Suppressor macrophage treated with lipopolysaccharide for 1 hour (primary cell): ENCODE measurements at places on chromosomes 16 and 17.

GRCh38 chr16:4275861-4276260 is 3.0 kb upstream of the TFAP4 start:
- no peak for DNase-seq

GRCh38 chr16:74083541-74083940 is 213.1 kb upstream of the PSMD7 start:
- no peak for DNase-seq

DNA sequence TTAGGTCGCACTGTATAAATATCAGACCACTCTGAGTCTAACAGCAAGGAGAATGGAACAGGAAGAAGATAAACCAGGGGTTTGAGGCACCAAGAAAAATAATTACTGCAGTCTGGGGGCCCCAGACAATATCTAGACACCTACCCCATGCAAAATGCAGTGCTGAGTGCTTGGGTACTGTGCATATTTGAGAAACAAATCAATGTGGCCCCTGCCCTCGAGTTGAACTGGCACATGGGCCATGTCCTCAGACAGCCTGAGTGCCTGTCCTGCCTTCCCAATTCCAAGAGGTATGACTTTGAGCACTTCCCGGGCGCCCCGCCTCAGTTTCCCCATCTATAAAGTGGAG is 6.2 kb upstream of the CIITA start:
- no peak for DNase-seq

- DNase-seq = peak; percentile 63
Measured at GRCh38 chr17:74190154-74190553, 13.3 kb upstream of the RPL38 start.

DNA sequence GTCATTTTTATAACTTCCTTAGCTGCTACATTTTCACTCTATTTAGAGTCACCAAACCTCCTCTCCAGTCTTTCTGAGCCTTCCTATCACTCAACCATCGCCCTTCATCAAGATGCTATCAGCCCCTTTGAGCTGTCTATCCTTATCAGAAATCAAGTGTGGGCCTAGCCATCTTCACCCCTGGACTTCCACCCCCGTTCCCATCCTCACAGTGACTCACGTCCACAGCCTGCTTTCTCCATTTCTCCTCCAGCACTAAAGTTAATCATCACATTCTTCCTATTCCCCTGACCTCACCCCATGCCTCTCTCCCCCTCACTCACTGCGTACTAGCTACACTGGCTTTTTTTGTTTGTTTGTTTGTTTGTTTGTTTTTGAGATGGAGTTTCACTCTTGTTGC is 2.4 kb upstream of the TEKT3 start:
- DNase-seq = no peak

DNA sequence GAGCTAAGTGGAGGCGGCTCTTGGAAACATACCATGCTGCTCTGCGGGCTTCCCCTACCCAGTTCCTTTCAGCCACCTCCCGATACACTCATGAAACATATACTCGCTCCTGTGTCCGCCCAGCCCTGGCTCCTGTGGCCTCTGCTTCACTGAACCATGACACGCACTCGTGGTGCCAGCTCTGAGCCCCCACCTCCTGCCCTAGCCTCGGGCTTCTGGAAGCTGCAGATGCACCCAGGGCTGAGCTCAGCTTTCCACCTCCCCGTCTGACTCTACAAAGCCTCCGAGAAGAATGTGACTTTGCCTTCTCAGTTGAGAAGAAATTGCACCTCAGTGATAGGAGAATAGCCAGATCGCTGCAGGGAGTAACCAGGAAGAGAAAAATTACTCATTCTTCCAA is 11.0 kb downstream of the CALB2 start:
- DNase-seq = no peak

DNA sequence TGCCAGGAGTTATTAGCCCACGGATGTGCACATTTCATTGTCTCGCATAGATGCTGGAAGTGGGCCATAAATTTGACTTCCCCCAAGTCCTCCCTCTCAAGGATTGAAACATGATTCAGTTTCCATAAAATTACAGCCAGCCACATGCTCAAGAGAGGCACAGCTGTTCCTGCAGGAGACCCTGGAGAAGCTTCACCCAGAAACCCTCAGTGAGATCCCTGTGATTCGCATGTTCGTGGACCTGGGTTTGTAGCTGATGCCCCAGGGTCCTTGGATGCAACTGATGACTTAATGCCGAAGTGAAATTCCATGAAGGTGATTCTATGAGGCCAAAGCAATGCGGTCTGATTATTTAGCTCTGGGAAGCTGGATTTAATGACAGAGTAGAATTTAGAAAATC is 24.7 kb upstream of the AQP8 start:
- no peak for DNase-seq

DNA sequence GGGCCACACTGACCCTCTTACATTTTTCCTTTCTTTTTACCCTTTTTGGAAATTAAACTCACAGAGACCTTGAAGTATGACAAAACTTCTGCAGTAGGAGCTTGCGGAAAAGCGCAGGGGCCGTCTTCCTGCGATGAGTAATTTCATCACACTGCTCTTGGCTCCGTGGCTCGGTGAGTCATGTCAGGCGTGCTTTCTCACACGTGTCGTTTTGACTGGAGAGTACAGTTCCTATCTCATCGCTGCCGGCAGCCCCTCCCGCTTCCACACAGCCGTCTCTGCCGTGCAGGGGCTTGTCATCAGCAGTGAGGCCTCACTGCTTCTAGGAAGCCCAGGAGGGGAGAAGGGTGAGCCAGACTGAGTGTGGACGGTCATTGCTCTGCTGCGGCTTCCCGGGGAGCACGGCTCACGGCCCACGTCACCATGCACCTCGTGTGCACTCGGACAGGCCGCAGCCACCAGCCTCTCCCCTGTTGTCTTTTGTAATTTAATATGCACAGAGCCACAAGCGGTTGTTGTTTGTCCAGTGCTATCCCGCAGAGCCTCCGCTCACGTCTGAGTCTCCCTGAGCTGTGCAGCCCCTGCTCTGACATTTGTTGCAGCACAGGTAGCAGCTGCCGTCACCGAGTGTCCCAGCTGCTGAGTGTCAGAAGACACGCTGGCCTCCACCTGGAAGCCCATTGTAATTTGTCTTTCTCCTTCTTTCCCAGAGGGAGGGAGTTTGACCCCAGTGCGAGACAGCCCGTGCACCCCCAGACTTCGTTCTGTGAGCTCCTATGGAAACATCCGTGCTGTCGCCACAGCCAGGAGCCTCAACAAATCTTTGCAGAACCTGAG is 99.4 kb upstream of the CHMP6 start:
- peak; percentile 93 for DNase-seq

DNA sequence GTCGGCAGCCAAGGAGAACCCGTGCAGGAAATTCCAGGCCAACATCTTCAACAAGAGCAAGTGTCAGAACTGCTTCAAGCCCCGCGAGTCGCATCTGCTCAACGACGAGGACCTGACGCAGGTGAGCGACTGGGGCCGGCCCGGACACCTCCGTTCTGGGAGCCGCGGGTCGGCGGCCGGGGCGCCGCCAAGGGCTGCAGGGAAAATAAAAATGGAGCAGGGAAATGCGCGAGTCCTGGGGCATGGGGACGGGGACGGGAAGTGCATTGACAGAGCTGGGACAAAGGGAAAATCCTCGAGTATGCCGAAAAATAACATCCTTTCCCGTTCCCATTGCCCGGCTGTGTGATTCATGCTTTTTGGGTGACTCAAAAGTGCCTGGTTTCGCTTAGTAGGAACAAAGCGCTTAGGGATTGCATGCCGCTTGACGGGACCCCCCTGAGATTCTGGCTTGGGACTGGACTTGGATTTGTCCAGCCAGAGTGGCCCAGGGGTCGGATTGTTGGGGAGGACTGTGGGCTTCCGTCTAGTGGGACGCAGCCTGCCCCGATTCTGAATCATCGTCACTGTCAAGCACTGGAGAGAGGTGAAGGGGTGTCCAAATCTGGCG is 699 bp downstream of the MPRIP start:
- DNase-seq = peak; percentile 83

DNA sequence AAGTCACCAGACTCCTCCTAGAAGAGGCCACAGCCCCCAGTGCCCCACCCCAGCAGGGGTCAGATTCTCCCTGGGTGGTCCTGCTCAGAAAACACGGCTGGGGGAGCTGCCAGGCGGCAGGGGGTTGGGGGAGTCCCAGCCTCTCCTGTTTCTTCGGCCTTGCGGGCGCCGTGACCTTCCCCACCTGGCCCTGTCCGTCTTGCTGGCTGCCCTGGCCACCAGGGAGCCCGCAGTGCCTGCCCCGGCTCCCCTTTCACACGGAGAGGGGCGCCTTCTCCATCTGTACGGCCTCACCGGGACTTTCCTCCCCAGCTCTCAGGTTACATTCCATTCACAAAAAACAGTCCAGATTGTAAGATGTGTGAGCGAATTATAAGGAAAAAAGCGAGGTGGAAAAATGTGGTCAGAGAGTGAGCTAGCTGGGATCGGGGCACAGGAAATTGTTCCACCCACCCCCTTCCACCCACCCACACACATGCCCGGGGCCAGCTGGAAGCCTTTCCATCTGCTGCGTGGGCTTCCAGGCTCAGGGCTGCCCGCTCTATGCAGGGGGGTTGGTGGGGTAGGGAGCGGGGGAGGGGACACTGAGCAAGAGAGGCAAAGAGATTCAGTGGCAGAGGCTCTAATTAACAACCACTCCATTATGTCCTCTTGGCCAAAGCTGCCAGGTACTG is 14.6 kb upstream of the CIBAR2 start:
- peak; percentile 84 for DNase-seq

GRCh38 chr16:16146380-16147315 is 76.6 kb downstream of the ABCC6 start:
- no peak for DNase-seq

- no peak for DNase-seq
Measured at GRCh38 chr16:86512301-86512859, 2.1 kb downstream of the FOXF1 start.

- peak; percentile 35 for DNase-seq
Measured at GRCh38 chr16:381012-381788, 578 bp downstream of the PGAP6 start.

DNA sequence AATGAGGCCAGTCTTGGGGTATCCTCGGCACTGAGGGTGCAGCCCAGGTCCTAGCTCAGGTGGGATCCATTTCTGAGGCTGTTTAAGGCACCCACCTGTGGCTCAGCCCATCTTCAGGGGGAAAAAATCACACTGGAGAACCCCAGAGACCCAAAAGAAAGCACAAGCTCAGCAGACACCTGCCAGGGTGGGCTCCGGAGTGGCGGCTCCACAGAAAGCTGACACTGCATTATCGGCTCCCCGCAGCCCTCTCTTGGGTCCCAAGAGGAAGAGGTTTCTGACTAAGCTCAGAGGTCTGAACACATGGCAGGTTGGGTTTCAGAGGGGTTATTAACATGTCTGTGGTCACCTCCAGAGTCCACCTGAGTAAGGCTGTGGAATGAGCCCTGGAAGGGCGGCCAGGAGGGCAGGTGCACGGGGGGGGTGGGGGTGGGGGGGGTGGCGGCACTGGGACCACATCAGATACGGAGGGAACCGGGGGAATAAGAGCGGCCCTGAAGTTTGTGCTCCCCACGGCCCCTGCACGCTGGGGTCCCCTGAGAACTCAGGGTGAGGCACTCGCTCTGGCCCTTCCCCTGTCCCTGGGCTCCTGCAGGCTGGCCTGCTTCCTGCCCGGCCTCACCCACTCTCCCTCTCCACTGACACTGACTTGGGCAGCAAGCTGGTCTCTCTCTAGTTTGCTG is 79.5 kb downstream of the TIMM22 start:
- DNase-seq = no peak

GRCh38 chr16:71474864-71475263 is 12.8 kb upstream of the ZNF23 start:
- no peak for DNase-seq

- DNase-seq = no peak
Measured at GRCh38 chr16:687499-687898, 2.7 kb downstream of the WDR24 start.

GRCh38 chr16:9415545-9415944 is 324.1 kb downstream of the HAPSTR1 start:
- DNase-seq = no peak

GRCh38 chr16:56192986-56193945 is 2.0 kb downstream of the GNAO1 start:
- no peak for DNase-seq

GRCh38 chr16:56672761-56673536 is 3.3 kb downstream of the MT1H start:
- no peak for DNase-seq

DNA sequence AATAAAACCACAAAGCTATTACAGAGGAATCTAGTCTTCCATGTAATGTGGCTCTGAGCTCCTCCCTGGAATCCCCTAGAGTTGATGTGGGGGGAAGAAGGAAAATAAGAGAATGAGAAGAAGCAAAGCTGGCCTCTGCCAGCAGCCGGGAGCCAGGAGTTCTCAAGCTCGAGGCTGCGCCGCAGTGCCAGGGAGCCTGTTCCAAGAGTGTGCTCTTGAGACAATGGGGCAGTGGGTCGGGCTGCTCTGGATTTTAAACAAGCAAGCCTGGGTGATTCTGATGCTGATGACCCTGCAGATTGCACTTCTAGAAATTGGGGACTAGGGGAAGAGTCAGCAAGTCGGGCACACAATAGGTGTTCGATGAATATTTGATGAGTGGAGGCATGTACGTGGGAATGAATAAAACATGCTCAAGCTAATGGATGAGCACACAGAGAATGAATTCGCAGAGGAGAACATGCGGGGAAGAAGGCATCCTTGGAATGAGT is 119.9 kb downstream of the CMIP start:
- DNase-seq = no peak

DNA sequence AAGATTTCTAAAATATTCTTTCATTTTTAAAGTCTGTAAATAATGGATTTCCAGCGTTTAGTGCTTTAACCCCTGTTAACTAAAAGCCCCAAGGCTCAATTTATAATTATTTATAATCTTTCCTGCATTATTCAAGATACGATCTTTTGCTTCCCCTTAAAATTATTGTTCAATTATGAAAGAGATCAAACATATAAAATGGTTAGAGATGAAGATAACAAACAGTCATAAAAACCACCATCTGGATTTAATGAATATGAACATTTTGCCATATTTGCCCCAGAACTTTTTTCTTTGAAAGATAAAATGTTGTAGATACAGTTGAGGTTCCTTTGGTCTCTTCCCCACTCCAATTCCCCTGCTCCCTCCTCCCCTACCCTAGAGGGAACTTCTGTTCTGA is 17.6 kb downstream of the WWP2 start:
- no peak for DNase-seq

- DNase-seq = no peak
Measured at GRCh38 chr17:8619294-8619693, 11.2 kb downstream of the MYH10 start.

DNA sequence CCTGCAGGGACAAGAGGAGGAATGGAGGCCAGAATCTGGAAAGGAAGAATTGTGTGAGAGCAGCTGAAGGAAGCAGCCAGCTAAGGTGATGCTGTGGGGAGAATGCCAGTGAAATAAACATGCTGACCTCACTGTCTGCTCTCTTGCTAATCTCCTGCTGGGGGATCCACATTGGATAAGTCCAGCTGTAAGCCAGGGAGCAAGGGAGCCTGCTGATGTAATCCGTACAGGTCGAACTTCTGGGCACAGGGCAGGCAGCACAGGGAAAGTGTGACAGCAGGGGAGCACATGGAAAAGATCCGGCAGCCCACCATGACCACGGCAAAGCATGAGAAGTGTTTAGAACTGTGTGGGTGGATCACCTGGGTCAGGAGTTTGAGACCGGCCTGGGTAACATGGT is 7.5 kb upstream of the XPO6 start:
- DNase-seq = no peak
